Cerebellar nuclear complex (tissue), 1 donor: ENCODE measurements at places on chromosomes 7 and 10.

GRCh38 chr7:42164881-42165428 lies 72.1 kb downstream of the GLI3 start:
- DNase-seq, result no peak

- DNase-seq, result no peak
Observed at GRCh38 chr7:135769005-135769802, 20.6 kb upstream of the FAM180A start.

DNA sequence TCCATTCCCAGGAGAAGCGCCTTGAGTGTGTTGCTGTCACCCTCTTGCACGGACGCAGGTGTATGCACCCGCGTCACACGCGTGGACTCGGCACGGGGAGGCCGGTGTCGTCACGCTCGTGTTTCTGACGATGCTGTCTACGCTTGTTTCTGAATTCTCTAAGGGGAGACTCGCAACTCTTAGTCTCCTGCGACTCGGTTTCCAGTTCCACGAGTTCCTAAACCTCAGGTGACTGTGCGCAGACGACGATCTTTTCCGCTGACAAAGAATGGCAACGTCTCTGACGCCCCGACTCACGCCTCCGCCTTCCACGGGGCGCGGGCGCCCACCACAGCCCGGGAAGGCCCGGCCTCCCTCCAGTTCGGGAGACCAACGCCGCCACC lies 579 bp downstream of the IDI1 start:
- DNase-seq, result no peak

GRCh38 chr7:2661602-2662272 lies 26.3 kb upstream of the AMZ1 start:
- DNase-seq, result no peak

- DNase-seq, result no peak
Observed at GRCh38 chr10:104067525-104067924, 18.2 kb downstream of the COL17A1 start.
